ENCODE measurements at places on chromosomes 11 and 22. TPM values are rescaled to one million over a fixed set of nuclear protein-coding genes. Genes with fewer than 3 reads are reported as not detected.

Gene CCDC116
- 0.22 TPM for total RNA-seq

Gene STK33
- total RNA-seq: 4.7 TPM

Gene DTX4
- 0.22 TPM for total RNA-seq

Gene OR10A2
- not detected for total RNA-seq

Gene SART1
- 68.2 TPM for total RNA-seq

Gene MMP8
- 0.11 TPM for total RNA-seq

Gene GLYATL1
- 0.33 TPM for total RNA-seq

Gene VWA5A
- 10.5 TPM for total RNA-seq

Gene KDM4E
- not detected for total RNA-seq

Gene TRIM51
- not detected for total RNA-seq

Gene CSNK1E
- 123 TPM for total RNA-seq

Gene ARHGEF17
- total RNA-seq: 37.2 TPM

Gene CEND1
- total RNA-seq: 1.00 TPM

Gene UCP3
- total RNA-seq: 0.11 TPM

Gene C22orf42
- not detected for total RNA-seq

Gene FAM83F
- total RNA-seq: under 0.01 TPM

Gene P2RX6
- total RNA-seq: 0.44 TPM

Gene SCT
- total RNA-seq: not detected
